ENCODE measurements at places on chromosomes 5 and 9.

DNA sequence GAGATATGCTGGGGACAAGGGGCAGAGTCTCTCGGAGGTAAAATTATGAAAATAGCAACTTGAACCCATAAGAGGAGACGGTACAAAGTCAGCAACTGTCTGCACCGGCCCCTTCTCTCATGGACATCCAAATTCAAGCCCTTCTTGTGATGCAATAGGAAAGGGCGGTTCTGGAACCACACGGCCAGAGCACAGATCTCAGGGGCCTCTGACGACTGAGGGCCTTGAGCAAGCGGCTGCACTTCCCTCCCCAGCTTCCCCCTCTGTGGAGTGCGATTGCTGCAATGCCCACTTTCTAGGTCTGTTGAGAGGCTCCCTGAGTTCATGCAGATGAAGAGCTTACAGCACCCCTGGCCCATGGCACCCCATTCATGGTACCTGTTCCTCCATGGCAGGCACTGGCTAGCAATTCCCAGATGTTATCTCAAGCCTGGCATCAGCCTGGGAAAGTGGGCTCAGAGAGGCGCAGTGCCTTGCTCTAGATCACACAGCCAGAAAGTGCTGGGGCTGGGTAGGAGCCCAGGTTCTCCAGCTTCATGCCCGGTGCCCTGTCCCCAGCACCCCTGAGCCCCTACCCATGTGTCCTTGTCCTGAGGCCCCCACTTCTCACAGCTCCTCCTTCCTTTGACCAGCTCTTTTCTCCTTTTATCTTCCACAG lies 17.7 kb upstream of the CPLX2 start:
- DNase-seq = no peak

- peak; percentile 96 for DNase-seq
These were observed 501.5 kb downstream of the SPATA31D1 start for GRCh38 chr9:82490019-82490499.

DNA sequence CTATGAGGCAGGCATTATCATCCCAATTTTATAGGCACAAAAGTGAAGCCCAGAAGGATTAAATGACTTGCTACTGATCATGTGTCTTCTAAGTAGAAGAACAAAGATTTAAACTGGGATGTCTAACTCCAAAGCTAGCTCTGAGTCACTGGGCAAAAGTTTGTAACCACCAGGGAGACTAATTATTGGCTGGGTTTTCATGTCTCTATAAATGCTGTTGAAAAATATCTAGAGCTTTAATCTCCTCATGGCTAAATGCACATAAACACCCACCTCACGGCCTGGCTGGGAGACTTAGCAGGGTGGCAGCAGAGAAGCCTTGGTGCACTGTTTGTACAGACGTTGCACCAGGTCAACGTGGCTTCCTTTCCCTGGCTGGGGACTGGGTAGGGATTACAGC lies 144.6 kb downstream of the MELK start:
- no peak for DNase-seq

DNA sequence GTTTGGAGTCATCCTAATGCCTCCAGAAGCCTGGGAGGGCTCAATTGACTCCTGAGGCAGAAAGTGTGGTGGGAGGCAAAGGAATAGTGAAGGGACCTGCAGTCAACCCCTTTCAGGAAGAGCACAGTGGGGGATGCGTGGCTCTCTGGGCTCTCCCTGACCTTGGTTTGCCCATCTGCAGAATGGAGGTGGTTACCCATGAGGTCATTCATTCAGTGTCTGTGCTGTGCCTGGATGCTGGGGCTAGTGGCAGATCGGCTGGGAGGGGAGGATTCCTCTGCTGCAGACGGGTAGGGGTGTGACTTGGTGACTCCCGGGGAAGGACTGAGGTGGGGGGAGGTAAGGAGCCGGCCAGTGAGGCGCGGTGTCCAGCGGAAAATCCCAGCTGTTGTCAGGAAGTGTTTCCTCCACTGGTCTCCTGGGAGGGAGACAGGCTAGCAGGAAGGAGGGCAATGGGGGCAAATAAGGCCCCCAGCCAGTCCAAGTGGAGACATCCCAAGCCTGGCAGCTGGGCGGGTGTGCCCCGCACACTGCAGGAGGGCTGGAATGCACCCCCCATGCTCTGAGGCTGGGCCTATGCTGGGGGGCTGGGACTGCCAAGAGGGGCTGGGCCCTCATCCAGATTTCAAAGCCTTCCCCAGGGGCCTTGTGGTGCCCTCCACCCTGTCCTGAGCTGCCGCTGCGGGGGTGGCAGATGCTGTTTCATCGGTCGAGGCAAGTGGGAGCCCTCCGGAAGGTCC lies 10.9 kb downstream of the CXXC5 start:
- DNase-seq = no peak

DNA sequence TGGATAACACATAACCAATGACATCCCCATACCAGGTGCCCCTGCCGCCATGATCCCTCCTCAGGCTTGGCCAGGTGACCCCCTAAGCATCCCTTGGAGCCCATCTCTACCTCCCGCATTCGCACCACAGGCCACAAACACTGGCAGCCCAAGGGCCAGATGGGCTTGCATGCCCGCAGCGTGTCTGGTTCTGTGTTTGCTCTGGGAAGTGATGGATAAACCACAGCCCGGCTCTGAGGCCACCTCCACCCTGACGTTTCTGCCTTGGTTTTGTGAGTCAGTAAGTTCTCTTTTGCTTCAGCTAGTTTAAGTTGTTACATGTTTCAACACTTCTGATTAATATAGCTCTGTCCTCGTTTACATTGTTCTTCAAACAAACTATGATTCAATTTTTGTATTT lies 172.4 kb upstream of the PHYKPL start:
- DNase-seq = peak; percentile 50

- DNase-seq = no peak
These were observed 126.3 kb downstream of the C5orf15 start for GRCh38 chr5:133841831-133842750.

GRCh38 chr9:24698881-24699518 lies 153.3 kb upstream of the IZUMO3 start:
- DNase-seq = peak; percentile 1

DNA sequence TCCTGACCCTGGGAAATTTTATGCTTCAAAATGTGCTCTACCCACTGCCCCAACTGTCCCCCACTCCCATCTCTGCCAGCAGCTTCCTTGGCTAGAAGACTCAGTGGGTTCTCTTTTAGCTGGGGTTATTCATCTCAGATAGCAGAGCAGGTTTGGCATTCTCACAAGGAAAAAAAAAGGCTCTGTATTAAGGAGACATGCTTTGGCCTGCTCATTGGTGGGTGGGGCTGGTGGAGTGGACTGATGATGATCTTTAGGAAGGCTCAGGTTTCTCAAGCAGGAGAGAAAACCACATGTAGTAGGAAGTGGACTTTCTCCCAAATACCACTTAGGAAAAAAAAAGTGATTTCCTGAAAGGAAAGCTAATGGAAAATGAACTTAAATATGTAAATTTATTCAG lies 279.2 kb upstream of the ZNF462 start:
- DNase-seq = peak; percentile 91

DNA sequence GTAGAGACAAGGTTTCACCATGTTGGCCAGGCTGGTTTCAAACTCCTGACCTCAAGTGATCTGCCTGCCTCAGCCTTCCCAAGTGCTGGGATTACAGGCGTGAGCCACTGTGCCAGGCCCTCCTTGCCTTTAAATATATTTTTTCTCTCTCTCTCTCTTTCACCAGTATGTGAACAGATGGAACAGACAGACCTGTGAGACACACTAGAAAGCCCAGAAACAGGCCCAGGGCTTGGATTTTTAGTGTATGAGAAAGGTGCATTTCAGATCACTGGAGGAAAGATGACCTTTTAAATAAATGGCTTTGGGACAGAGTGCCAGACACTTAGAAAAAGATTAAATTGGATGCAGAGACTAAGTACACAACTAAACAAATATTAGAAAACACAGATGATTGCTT lies 3.1 kb downstream of the RASGEF1C start:
- no peak for DNase-seq

DNA sequence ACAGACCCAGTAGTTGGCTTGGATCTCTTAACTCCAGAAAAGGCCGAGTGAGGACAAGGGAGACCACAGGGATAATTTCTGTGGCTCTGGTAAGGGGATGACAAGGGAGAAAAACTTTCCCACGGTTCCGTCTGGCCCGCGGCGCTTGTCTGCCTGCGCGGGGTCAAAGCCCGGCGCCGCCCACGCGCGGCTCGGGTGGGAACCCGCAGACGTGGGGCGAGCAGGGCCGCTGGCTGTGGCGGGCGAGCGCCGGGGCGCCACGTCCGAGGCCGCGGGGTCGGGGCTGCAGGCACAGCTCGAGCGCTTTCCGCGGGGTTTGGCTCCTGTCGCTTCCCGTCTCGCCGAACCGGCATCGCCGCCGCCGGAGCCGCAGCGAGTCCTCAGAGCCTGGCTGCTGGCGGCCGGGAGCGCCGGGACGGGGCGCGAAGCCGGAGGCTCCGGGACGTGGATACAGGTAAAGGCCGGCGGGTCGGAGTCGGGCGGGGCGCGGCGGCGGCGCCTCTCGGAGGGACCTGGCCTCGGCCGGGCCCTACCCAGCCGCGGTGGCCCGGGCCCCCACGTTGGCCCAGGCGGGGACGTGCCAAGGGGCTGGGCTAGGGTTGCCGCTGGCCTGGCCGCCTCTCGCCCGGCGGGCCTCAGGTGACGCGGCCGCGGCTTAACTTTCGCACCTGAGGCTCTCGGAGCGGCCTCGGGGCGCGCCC lies at the start of gene RNF180:
Gene RNF180, plus strand, starts transcription at position 344 of the 701 bp plus-strand sequence. CDS start 34,965 bp downstream, outside the sequence.
- DNase-seq = peak; percentile 44

DNA sequence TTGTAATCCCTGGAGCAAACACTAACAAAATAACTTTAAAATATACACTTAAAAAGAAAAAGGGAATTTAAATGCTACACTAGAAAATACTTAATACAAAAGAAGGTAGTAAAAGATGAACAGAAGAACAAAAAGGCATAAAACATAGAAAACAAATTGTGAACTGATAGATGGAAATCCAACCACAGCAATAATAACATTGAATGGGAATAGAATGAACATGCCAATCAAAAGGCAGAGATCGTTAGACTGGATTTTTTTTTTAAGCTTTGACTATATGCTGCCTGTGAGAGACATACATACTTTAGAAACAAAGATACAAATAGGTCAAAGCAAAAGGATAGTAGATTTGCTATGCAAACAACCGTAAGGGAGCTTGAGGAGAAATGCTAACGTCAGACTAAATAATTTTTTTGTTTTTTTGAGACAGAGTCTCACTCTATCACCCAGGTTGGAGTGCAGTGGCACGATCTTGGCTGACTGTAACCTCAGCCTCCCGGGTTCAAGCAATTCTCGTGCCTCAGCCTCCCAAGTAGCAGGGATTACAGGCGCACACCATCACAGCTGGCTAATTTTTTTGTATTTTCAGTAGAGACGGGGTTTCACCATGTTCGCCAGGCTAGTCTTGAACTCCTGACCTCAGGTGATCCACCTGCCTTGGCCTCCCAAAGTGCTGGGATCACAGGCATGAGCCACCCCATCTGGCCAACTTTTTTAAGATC lies 6.5 kb downstream of the ABO start:
- DNase-seq = no peak

- DNase-seq = no peak
These were observed 7.8 kb downstream of the IGFBPL1 start for GRCh38 chr9:38416461-38416860.

- no peak for DNase-seq
These were observed 391.1 kb upstream of the GRIA1 start for GRCh38 chr5:153099328-153099727.

DNA sequence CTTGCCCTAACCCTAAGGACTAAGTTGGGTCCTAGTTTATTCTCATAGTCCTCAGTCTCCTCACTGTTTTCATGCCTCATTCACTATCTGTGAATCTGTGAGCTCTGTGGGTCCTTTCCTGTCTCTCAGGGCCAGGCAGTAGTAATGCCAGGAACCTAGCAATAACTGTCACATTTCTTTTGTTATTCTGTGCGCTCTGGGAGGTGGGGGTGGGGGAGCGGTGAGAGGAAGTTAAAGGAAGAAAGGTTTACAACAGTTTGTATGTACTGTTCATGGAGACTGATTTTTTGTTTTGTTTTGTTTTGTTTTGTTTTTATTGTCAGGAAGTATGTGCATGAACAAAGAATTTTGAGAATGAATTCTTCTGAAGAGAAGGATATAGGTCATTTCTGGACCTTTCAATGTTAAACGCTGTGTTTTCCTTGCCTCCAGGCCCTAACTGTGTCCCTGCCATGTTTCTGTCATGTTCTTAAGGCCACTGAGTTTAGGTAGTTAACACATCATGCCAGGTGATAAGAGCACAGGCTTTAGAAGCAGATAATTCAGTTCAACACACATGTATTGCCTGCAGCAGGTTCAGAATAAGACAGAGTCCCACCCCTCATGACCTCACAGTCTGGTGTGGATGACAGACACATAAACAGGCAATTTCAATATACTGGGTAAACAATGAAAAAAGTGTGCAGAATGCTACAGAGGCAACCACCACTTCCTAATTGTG lies 13.3 kb upstream of the FEM1C start:
- no peak for DNase-seq

DNA sequence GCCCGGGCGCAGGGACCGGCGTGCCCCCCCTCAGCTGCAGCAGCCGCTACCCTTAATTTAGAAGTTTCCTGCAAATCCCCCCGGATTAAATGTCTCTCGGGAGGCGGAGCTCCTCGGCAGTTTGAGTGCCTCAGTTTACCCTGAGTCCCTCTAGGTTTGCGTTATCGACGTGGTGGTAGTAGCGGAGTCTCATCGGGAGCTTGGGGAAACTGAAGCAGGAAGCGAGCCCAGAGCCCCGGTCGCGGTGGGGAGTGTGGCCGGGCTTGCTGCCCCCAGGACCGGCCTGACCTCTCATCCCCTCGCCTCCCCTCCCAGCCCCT lies 529 bp upstream of the TPM2 start:
- DNase-seq = no peak

- DNase-seq = no peak
These were observed 119.7 kb downstream of the CHSY3 start for GRCh38 chr5:130024006-130024405.

- DNase-seq = no peak
These were observed 5.9 kb downstream of the IGFBPL1 start for GRCh38 chr9:38418366-38418765.

DNA sequence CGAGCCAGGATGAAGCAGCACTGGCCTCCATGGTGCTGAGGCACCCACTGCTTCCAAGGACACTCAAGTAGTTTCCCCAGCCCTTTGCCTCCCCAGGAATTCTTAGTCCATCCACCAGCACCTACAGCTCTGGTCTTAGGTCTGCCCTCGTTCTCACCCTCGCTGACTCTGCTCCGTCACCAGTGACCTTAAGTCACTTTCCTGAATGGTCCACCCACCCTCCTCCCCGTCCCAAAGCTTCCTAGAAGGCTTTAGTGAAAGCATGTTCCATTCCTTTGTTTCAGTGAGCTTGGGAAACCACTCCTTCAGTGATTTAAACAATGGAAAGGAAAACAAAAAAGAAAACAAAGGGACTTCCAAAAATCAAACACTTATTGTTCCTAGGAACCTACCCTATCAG lies 54.6 kb upstream of the MAP3K1 start:
- DNase-seq = no peak

- no peak for DNase-seq
These were observed 54.7 kb downstream of the TMOD1 start for GRCh38 chr9:97556036-97556720.

DNA sequence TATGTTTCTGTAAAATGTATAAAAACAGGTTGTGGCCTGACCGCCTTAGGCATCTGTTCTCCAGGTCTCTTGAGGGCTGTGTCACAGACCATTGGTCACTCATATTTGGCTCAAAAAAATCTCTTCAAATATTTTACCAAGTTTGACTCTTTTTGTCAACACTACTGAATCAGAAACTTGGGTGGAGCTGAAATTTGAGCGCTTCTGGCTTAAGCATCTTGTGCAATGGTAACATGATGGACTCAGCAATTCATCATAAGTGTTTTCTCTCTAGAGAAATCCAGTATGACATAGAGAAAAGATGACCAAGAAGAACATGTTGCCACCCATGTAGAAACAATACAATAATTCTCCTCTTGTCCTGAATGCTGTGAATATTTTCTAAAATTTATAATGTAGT lies 387.9 kb downstream of the MAT2B start:
- no peak for DNase-seq

Measured in RWPE1 (cell line).